ENCODE measurements at places on chromosomes 1 and 21.
A peak's percentile ranks its signal among the peaks of the same experiment; 100 is the strongest.

DNA sequence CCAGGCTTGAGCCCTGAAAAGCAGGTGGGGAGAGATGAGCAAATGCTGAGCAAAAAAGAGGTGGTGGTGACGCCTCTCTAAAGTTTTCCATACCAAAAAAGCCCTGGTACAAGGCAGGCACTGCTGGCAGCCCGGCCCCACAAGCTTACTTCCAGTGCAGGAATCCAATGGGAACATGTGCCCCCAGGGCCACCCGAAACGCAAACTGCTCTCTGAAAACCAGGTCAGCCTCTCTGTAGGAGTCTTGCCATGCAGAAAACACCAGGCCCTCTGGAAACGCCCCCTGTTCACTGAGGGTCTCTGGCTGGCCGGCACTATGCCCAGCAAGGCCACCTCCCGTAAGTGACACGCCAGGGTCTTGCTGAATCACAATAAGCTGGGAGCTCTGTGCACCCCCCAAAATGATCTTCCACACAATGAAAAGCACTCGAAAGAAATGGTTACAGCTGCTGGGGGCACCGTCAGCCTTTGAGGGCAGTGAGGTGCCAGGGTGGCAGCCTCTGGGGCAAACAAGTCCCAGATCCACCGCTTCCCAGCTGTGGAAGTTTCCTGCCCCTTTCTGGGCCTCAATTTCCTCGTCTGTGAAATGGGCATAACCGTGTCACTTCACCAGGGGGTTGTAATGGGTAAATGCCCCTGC is 170.5 kb downstream of the TOMM20 start:
- no peak for DNase-seq

GRCh38 chr1:5109633-5110032 is 455.2 kb downstream of the AJAP1 start:
- DNase-seq, result no peak

DNA sequence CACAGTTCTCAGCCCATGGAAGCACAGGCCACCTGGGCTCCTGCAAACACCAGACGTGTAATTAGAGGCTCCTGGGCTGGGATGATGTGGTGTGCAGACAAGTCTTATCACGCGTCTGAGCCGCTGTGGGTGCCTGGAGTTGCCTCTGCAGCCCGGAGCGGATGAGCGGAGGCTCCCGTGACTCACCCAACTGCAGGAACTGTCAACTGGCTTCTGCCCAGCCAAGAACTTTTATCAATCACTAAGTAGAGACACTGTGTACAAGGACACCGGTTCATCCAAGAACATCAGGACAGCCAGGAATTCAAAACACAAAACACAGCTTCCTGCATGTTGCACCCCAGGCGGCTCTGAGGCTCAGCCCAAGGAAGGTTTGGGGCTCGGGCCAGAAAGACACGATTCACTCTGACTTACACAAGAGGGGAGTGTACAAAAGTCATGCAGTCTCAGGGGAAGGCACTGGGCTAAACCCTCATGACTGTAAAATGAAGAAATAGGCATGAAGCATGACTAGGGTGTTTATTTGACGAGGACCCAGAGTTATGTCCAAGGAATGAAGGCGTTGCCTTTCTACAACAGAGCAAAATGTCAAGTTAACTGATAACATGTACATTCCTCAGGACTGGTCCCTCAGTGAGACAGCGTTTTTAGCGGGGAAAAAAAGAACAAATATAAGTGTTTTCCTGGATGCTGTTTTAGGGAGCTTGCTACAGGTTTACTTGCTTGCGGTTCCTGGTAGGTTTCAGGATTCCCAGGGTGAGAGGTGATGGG is 21.1 kb downstream of the ERRFI1 start:
- DNase-seq, result peak; percentile 54

DNA sequence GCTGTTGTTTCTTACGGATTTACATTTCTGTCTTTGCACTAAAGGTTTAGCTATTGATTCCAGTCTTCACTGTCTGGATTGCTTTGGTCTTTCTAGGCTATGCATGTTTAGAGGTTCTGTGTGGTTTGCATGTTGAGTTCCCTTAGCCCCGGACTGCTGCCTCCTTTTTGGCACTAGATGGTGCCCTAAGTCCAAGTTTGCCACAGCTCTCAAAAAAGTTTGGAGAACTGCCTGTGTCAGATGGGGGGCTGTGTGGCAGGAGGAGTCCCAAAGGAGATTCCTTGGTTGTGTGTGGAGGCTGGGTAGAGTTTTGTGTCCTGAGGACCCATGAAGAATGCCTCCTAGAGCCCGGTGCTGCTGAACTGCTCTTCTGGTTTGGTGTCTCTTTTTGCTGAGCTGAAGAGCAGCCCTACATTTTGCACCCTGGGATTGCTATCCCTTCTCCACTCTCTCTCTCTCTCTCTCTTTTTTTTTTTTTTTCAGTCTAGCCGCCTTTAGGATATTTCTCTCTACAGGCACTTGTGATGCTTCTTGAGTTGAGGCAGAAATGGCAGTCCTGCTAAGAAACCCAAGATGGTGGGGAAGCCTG is 74.4 kb downstream of the PTGS2 start:
- no peak for DNase-seq

All from NCI-H1436 (cell line).